ENCODE measurements at places on chromosomes 7 and 10.
A peak's percentile ranks its signal among the peaks of the same experiment; 100 is the strongest.

GRCh38 chr10:47062441-47063200 lies 151.4 kb downstream of the PTPN20 start:
- DNase-seq = no peak

GRCh38 chr10:84267503-84268126 lies 22.8 kb downstream of the RGR start:
- DNase-seq = peak; percentile 21

DNA sequence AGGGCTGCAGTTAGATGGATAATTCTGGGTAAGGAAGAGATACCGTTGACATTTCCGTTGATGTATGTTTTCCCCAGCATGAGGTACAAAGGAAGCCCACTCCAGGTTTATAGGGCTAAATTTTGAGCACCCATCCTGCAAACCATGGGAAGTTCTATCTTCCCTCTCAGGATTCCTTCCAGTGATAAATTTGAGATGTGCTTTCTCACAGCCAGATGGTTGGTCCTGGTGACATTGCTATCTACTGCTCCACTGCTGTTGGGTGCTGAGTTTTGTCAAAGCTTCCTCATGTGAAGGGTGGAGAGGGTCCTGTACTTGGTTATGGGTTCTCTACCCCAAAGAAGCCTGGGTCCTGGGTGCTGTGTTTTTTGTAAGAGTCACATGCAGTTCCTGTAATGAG lies 57.4 kb downstream of the CXCL12 start:
- no peak for DNase-seq

- peak; percentile 41 for DNase-seq
These were observed 119.4 kb downstream of the GNAT3 start for GRCh38 chr7:80392229-80393169.

DNA sequence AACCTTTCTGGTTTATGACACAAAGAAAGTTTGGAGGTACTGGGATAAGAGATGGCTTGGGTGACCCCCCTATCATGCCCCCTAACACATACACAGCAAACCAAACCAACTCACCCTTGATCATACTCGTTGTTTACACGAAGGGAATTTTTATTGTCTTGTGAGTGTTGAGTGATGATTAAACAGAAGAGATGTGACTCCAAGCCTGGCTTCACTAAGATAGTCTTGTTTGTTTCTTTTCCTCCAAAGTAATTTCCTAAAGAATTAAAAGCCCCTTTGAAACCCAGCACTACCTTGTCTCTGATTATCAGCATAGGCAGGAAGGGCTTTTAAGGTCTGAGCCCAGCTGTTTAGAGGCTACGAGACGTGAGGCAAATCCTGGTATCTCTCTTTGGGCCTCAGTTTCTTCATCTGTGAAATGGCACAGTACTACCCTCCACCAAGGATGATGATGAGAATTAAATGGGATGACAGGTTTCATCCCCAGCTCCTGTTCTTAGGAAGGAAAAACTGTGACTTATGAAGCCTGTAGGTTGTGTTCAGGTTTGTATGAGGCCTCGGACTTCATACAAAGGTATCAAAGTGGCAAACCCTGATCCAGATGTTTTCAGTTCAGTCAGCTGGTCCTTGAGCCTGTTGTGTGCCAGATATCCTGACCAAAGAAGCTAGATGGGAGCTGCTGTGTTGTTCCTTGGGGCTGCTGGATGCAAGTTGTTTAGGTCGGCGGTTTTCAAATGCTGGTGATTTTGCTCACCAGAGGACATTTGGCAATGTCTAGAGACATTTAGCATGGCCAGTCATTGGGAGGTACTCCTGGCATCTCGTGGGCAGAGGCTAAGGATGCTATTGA lies 51.8 kb downstream of the TCF7L2 start:
- DNase-seq = no peak

GRCh38 chr10:3071405-3072198 lies 4.3 kb downstream of the PFKP start:
- peak; percentile 78 for DNase-seq

DNA sequence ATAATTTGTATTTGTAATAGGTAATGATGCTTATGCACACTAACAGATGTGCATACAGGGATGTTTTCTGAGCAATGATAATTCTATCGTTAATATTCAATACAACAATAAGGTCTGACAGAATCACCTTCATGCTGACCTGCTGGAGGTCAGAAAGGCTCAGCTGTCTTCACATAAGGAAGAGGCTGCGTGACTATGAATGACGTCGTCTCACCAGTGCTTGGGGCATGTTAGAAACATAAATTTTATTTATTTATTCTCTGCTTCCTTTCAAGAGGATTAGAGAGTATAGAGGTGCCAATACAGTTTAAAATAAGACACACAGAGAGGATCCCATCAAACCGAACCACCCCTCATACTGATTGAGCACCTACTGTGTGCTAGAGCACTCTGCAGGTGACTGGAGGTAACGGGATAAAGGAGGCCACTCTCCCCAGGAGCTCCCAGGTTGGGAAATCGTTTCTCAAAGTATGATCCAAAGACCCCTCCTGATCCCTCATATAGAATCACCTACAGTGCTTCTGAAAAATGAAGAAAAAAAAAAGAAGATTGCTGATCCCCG lies 265.6 kb upstream of the NPVF start:
- DNase-seq = no peak

GRCh38 chr10:29407280-29407858 lies 118.5 kb downstream of the LYZL1 start:
- DNase-seq = no peak

DNA sequence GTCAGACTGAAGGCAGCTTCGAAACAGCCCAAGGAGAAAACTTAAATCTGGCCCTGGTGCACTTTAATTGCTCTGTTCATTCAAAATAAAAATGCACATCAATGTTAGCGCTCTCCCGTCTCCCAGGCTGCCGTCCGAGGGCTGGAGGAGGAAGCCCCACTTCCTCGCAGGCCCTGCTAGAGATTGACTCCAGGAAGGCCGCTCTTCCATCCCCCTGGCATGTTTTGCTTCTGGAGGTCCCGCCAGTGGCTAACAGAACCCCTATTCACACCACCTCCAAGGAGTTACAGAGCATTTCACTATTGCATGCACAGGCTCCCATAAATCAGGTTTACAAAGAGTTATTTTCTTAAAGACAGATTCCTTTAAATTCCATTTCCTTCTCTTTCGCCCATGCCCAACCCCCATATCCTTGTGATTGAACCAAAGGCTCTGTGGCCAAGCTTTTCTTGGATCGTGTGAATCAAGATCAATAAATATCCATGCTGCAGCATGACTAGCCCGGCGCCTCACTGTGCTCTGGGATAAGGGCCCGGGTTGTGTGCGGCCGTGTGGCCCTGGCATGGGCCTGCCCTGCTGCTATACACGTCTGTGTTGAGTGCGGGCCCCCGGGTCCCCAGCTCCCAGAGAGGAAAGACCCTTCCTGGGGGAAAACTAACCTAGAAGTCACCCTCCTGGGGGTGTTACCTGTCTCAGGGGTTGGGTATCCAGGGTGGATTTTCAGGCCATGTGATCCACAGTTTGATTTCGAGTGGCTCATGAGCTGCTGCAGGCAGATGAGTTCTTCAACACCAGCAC lies 118.7 kb upstream of the GDF10 start:
- no peak for DNase-seq

All from fibroblast of skin of right quadriceps (primary cell).